ENCODE measurements at places on chromosomes 3 and 15. TPM values are rescaled to one million over a fixed set of nuclear protein-coding genes. Genes with fewer than 3 reads are reported as not detected.

- no peak for DNase-seq
Observed at GRCh38 chr3:125318871-125319270, 56.3 kb downstream of the ZNF148 start.

Gene EXD1
- not detected for total RNA-seq

Gene TGM4
- not detected for total RNA-seq

Gene LNP1
- 2.1 TPM for total RNA-seq

Gene CELF6
- total RNA-seq, result 0.65 TPM

All from left lobe of liver (tissue), 2 donors.